ENCODE measurements at places on chromosomes 1 and 21.
A peak's percentile ranks its signal among the peaks of the same experiment; 100 is the strongest.

GRCh38 chr21:43922949-43923348, 57.9 kb downstream of the AGPAT3 start:
- DNase-seq: no peak

DNA sequence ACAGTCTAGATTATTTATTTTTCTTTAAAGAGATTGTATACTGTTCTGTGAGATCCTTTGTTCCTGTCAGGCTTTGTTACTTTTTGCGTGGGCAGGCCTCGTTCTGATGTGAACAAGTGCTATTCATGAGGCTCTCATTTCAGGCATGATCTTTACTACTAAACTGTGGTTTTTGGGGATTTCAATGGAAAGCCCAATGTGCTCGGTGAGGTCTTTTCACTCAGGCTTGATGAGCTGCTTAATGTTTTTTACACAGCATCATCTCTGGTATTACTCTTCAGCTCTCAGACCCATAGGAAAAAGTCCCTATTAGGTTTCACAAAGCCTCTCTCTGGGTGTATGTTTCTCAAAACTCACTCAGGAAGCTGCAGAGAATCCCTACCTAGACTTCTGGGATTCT, 419.4 kb downstream of the GPATCH2 start:
- no peak for DNase-seq

- DNase-seq: no peak
Observed at GRCh38 chr1:34842952-34843371, 16.6 kb downstream of the SMIM12 start.

DNA sequence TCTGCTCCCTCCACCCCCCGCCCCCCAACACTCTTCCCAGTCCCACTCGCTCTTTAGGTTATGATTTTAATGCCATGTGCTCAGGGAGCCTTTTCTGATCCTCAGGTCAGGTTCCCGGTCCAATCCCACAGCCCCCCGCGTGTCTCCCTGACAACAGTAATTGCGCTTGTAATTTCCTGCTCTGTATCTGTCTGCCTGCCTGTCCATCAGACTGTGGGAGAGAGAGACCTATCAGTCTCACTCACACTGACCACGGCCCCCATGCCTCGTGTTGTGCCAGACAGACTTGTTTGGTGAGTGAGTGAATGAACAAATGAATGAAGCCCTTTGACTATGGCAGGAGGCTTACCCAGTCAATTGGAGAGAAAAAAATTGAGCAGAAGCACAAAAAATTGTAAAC, 50.8 kb upstream of the ECE1 start:
- DNase-seq: no peak

- DNase-seq: no peak
Observed at GRCh38 chr1:2148691-2149090, 45.9 kb downstream of the FAAP20 start.

DNA sequence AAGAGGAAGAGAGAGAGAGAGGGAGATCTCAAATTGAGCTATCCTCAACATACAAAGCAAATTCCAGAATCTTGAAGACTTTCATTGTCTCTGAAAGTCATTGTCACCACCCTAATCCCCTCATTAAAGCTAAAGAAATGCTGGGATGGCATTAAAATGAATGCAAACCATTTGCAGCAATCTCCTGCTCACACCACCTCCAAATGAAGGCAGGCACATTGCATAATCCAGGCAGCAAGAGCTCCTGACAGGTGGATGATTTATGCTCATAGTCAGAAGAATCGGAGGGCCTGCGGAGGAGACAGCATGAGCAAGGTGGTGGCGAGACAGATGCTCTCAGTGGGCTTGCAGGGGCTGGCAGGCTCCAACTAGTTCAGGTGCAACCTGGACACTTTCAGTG, 90.2 kb downstream of the ESRRG start:
- DNase-seq: no peak

- DNase-seq: no peak
Observed at GRCh38 chr1:168509210-168509609, 34.6 kb downstream of the XCL2 start.

- no peak for DNase-seq
Observed at GRCh38 chr1:171139890-171140289, 45.2 kb upstream of the FMO2 start.

- no peak for DNase-seq
Observed at GRCh38 chr1:185598332-185598731, 135.9 kb upstream of the HMCN1 start.

GRCh38 chr1:212415107-212415841, 588 bp upstream of the PACC1 start:
- no peak for DNase-seq

GRCh38 chr1:100627936-100628335, 90.0 kb downstream of the GPR88 start:
- no peak for DNase-seq

GRCh38 chr1:12052008-12052573, 11.0 kb upstream of the TNFRSF8 start:
- peak; percentile 91 for DNase-seq

DNA sequence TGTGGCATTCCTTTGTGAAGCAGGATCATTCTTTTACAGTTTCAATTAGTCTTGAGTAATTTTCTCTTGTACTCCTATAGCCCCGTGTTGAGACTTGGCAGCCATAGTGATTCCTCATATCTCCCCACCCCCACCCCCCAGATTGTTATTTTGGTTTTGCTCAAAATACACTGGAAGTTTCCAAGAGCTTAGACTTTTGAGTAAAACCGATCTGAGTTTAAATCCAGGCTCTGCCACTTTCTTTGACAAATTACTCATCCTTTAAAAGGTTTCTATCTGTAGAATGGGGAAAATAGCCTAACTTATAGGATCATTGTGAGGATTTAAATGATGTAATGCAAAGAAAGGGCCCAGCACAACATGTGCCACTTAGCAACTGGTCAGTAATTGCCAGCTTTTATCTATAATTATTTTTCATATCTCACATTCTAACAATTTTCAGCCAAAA, 53.1 kb upstream of the RC3H1 start:
- no peak for DNase-seq

All from RKO (cell line).